ENCODE measurements at places on chromosomes 5 and 9.

DNA sequence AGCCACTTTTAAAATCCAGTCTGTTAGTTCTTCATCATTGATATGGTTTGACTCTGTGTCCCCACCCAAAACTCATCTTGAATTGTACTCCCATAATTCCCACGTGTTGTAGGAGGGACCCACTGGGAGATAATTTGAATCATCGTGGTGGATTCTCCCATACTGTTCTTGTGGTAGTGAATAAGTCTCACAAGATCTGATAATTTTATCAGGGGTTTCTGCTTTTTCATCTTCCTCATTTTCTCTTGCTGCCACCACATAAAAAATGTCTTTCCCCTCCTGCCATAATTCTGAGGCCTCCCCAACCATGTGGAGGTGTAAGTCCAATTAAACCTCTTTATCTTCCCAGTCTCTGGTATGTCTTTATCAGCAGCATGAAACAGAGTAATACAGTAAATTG, 26.9 kb upstream of the SH3TC2 start:
- DNase-seq: no peak

- DNase-seq: no peak
Measured at GRCh38 chr5:156481741-156482140, 154.8 kb downstream of the SGCD start.

- DNase-seq: no peak
Measured at GRCh38 chr9:112059145-112059965, 115.7 kb downstream of the SUSD1 start.

DNA sequence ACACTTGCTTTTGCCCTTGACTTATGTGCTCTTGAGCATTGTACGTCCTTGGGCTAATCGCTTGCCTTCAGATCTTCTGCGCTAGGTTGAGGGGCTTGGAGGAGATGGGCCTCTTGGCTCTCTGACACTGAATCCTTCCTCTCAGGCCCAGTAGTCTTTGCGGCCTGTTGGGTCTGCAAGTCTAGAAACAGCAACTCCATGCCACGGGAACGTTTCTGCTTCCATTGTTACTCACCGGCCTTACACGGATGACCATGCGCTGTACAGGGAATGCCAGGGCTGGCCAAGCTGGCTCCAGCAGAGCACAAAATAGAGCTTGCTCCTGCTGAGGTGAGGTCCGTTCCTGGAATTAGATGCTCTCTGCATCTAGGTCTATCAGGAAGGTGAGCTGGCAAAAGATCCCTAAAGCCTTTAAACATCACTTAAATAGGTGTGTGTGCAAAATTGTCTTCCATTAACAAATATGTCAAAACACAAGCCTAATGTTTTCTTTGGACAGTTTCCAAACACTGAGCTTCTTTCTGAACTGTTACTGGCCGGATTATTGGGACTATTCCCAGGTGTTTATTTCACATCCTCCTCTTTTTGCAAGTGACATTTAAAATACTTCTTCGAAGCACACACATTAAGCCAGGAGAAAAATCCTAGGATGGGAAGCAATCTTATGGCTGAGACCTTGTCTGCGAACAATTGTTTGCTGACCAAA, 29.7 kb downstream of the DAPK1 start:
- DNase-seq: no peak

- DNase-seq: no peak
Measured at GRCh38 chr9:76486151-76486550, 27.2 kb downstream of the GCNT1 start.

- DNase-seq: no peak
Measured at GRCh38 chr9:14347406-14348122, 33.6 kb upstream of the NFIB start.

- DNase-seq: no peak
Measured at GRCh38 chr9:3410461-3410860, 115.3 kb downstream of the RFX3 start.

GRCh38 chr5:141869514-141869913, 8.7 kb downstream of the PCDH1 start:
- no peak for DNase-seq

DNA sequence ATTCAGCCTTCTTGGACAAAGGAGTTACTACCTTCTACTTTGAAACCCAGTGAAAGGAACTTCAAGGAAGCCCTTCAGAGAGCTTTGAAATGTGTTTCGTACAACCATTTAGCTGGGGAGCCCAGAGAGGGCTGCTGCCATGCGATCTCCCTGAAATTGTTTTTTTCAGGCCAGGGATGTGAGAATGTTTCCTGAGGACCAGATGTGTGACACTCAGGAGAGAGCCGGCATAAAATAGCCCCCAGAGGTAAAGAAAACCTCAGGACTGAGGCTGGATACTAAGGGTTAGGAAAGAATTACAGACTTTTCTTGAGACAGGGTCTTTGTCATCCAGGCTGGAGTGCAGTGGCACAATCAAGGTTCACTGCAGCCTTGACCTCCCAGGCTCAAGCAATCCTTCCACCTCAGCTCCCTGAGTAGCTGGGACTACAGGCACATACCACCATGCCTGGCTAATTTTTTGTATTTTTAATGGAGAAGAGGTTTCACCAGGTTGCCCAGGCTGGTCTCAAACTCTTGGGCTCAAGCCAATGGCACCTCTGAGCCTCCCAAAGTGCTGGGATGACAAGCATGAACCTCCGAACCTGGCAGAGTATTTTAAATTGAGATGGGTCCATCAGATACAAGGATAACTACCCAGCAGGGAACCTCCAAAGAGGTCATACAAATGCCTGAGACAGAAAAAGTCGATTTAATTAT, 8.4 kb downstream of the RPL37 start:
- DNase-seq: no peak

Data from natural killer cell (primary cell).